Non-pigmented ciliary epithelial cell (primary cell): ENCODE measurements at places on chromosomes 13 and 19.

DNA sequence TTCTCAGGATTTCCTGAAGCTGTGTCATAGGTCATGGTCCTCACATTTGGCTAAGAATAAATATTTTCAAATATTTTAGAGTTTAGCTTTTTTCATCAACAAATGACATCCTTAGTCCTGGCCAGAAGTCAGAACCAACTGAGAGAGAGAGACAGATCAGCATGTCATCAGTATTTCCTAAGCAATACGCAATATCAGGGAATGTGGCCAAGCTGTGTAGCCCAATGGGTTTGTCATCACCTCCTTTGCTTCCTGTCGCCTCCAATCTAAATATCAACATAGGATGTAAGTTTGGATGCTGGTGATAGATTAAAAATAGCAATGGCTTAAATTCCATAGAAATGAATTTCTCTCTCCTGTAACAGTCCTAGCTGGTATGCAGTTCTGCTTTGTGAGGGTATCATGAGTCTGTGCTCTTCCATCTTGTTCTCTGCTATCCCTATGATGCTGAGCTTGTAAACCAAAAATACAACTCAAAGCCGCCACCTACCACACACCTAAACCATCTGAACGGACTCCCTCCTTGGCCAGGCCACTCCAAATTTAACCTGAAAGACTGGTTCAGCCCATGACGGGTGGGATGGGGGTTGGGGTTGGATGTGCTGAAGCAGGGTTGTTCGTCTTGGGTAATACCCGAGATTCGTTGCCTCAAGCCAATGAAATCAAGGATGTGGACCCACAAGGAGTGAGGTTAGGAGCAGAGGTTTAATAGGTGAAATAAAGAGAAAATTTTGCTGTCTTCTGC lies 10.0 kb upstream of the IGSF23 start:
- DNase-seq = peak; percentile 82

DNA sequence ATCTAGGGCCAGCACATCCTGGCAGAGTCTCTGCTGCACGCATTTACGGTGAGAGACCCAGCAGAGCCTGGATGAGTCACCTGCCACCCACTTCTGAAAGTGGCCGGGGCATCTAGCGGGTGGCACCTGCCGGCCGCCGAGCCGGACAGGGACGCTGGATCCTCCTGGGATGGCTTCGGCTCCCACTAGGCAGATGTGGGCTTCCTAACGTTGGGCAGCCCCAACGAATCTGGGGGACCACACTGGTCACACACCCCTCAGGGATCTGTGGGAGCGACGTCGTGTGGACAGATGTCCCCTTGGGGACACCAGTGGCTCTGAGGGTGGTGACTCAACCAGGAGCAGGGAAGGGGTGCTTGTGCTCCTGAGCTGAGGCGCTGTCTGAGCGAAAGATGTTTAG lies 32.2 kb downstream of the TMEM255B start:
- DNase-seq = no peak

GRCh38 chr13:60213236-60213744 lies 49.6 kb upstream of the DIAPH3 start:
- DNase-seq = no peak

GRCh38 chr13:43728421-43728820 lies 58.4 kb downstream of the ENOX1 start:
- DNase-seq = no peak
